Activated naive CD8-positive, alpha-beta T cell treated with anti-CD3 and anti-CD28 coated beads, Interleukin-2, amount 10 ng/mL, durations not matched to agents 7 days and 5 days (primary cell): ENCODE measurements at places on chromosomes 4 and X.
A peak's percentile ranks its signal among the peaks of the same experiment; 100 is the strongest.

GRCh38 chr4:41678086-41678816, 70.3 kb downstream of the PHOX2B start:
- peaks cover 4% of the 10 kb centered on the region for H3K27me3 ChIP-seq
- H3K4me3 ChIP-seq = no peak overlapping the region
- no peak overlapping the region for H3K27ac ChIP-seq
- no peaks in the 10 kb centered on the region for H3K36me3 ChIP-seq
- H3K4me1 ChIP-seq = no peaks in the 10 kb centered on the region
- no peak for DNase-seq

DNA sequence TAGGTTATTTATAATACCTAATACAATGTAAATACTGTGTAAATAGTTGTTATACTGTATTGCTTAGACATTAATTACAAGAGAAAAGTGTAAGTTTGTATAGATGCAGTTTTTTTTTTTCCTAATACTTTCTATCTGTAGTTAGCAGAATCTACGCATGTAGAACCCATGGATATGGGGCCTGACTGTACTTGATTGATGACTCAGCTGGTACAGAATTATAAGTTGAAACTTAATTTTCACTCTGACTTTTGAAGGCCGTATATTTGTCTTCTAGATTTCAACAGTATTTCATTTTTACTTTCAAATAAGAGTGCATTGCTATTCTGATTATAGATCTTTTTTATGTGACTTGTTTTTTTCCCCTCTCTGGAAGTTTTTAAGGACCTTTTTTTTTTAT, 30.8 kb upstream of the NDUFC1 start:
- DNase-seq = no peak
- H3K4me3 ChIP-seq = no peak overlapping the region
- peaks cover 16% of the 10 kb centered on the region for H3K4me1 ChIP-seq
- H3K27me3 ChIP-seq = no peaks in the 10 kb centered on the region

- H3K4me3 ChIP-seq = no peak overlapping the region
- no peaks in the 10 kb centered on the region for H3K36me3 ChIP-seq
- H3K4me1 ChIP-seq = no peaks in the 10 kb centered on the region
- H3K27me3 ChIP-seq = no peaks in the 10 kb centered on the region
These were observed 561.4 kb downstream of the ZIC3 start for GRCh38 chrX:138127314-138127713.

DNA sequence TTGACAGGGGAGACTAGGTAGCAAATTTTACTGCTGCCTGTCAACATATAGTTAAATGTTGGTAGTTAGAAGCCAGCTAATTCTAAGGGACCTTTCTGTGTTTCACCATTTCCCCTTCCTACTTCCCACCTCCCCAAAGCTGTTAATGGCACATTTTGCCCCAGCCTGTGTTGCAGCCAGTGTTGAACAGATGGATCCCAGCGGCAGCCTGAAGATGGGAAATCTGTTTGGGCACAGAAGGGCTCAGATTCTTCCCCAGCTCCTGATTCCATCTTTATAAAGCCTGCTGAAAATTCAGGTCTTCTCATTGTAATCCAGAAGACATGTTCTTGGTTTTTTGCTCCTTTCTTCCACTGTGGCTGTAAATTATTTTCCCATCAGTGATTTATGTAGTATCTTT, 89.0 kb downstream of the SPRY1 start:
- H3K27me3 ChIP-seq = no peaks in the 10 kb centered on the region
- H3K27ac ChIP-seq = no peak overlapping the region
- H3K4me1 ChIP-seq = peaks cover 8% of the 10 kb centered on the region
- no peak for DNase-seq

GRCh38 chr4:168900080-168900479, 110.0 kb downstream of the CBR4 start:
- H3K27me3 ChIP-seq = no peaks in the 10 kb centered on the region
- H3K36me3 ChIP-seq = no peaks in the 10 kb centered on the region
- H3K27ac ChIP-seq = no peak overlapping the region
- H3K4me1 ChIP-seq = no peaks in the 10 kb centered on the region
- no peak overlapping the region for H3K4me3 ChIP-seq

DNA sequence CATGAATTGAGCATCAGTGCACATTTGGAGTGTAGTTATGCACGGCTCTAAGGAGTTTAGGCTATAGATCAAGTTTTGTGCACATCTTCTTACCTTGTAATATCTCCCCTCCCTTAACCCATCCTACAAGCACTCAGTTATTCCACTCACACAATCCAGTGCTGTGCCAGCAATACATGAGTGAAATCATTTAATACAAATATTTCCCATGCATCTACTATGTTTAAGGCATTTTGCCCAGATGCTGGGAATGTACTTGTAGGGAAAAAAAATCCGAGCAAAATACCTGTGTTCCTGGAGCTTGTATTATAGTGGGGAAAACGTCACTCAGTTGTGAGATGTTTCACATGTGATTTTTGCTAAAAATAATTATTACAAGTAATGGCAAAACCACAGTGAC, 191.6 kb upstream of the LDB2 start:
- H3K27ac ChIP-seq = no peak overlapping the region
- peaks cover 5% of the 10 kb centered on the region for H3K27me3 ChIP-seq
- no peak overlapping the region for H3K4me3 ChIP-seq
- peaks cover 14% of the 10 kb centered on the region for H3K4me1 ChIP-seq
- no peak for DNase-seq

DNA sequence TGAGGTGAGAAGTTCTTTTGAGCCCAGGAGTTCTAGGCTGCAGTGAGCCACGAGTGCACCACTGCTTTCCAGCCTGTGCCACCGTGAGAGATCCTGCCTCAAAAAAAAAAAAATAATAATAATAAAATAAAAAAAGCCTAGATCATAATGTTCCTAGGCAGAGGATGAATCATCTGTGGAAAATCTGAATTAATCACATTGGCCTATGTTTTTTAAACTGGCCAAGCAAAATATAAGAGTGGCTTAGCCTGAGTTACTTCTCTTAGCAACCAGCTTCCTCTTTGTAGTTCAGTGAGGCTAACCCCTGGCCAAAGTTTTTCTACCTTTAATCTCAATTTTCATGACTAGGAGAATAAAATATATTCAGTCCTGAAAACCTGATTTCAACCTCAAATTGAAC, 614.6 kb downstream of the PPP4R3C start:
- no peaks in the 10 kb centered on the region for H3K27me3 ChIP-seq
- no peak overlapping the region for H3K27ac ChIP-seq
- H3K36me3 ChIP-seq = no peaks in the 10 kb centered on the region
- no peaks in the 10 kb centered on the region for H3K4me1 ChIP-seq

DNA sequence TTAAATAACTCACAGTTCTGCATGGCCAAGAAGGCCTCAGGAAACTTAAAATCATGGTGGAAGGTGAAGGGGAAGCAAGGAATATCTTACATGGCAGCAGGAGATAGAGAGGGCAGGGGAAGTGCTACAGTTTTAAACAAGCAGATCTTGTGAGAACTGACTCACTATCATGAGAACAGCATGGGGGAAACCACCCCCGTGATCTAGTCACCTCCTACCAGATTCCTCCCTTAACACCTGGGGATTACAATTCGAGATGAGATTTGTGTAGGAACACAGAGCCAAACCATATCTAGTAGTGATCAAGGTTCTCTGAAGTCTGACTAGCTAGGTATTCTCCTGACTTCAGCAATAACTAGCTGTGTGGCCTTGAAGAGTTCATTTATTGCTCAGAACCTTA, 56.0 kb downstream of the BANK1 start:
- H3K4me3 ChIP-seq = no peak overlapping the region
- H3K36me3 ChIP-seq = no peaks in the 10 kb centered on the region
- H3K27me3 ChIP-seq = no peaks in the 10 kb centered on the region
- no peaks in the 10 kb centered on the region for H3K4me1 ChIP-seq
- DNase-seq = no peak

DNA sequence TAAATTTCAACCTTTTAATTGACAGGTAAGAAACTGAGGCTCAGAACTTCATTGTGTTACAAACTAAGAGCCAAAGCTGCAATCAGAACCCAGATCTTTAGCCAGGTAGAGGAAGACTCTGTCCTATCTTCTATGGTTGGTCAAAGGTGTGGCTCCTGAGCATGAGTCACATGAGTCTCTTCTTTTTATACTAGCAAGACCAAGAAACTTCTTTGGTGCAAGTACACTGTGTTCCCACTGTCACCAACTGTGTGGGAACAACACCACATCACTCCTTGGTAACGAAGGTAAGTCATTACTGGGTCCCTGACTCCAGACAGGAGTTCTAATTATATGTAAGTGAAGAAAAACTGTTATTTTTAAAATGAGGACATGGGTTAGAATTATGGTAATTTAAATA, 290.1 kb downstream of the INPP4B start:
- H3K36me3 ChIP-seq = peaks cover 3% of the 10 kb centered on the region
- H3K27ac ChIP-seq = no peak overlapping the region
- no peak for DNase-seq
- no peak overlapping the region for H3K4me3 ChIP-seq
- peaks cover 12% of the 10 kb centered on the region for H3K4me1 ChIP-seq

DNA sequence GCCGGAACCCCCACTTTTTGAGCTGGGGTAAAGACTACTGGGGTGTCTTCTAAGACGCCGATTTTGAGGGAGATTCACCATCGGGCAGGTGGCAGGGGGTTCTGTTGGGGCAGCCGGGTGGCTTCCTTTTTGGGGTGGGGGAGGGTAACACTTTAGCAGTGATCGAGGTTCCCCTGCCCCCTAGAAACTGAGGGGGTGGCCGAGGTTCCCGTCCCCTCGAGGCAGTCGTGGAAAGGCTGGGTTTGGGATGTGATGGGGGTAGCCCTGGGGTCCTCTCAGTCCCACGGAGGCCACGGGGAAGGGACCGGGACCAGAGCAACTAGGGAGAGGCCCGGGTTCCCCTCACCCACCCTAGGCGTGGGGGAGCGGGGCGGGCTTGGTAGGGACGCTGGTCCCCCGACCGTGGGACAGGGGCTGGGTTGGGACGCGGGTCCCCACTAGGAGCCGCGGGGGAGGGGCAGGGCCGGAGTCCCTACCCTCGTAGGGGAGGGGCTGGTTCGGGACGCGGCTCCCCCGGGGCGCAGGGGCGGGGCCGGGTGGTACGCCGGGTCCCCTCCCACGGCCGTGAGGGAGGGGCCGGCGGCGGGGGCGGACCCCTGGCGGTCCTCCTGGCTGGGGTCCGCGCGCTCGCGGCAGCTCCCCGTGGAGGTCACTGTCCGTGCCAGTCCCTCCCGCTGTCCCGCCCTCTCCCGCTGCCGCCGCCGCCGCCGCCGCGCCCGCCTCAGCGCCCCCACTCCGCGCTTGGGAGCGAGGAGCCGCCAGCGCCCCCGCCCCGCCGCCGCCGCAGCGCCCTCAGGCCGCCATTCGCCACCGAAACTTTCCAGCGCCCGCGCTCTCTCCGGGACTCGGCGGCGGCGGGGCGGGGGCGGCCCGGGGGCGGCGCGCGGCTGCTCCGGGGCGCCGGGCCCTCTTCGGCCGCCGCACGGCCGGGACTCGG, at the start of gene TBL1X:
Gene TBL1X (plus strand): TSS at position 624 of the 937 bp plus-strand sequence. CDS start 188,529 bp downstream, outside the sequence.
- peak within 1 kb of the TSS; percentile 80 for H3K4me3 ChIP-seq
- peaks cover 26% of the 10 kb centered on the region for H3K4me1 ChIP-seq
- no peaks in the 10 kb centered on the region for H3K27me3 ChIP-seq

- H3K36me3 ChIP-seq = no peaks in the 10 kb centered on the region
- no peak for DNase-seq
- no peaks in the 10 kb centered on the region for H3K27me3 ChIP-seq
These were observed 246.3 kb downstream of the NDST4 start for GRCh38 chr4:114866901-114867670.

- no peak for DNase-seq
- H3K4me3 ChIP-seq = no peak overlapping the region
- no peaks in the 10 kb centered on the region for H3K27me3 ChIP-seq
- H3K4me1 ChIP-seq = peaks cover 4% of the 10 kb centered on the region
- H3K27ac ChIP-seq = no peak overlapping the region
- H3K36me3 ChIP-seq = peaks cover 34% of the 10 kb centered on the region
These were observed 41.4 kb downstream of the ABHD18 start for GRCh38 chr4:128006592-128006991.

GRCh38 chr4:48361012-48361400, 19.7 kb downstream of the SLAIN2 start:
- no peaks in the 10 kb centered on the region for H3K4me1 ChIP-seq
- H3K27ac ChIP-seq = no peak overlapping the region
- no peaks in the 10 kb centered on the region for H3K27me3 ChIP-seq

GRCh38 chr4:69830560-69831269, 29.2 kb downstream of the SULT1E1 start:
- no peak for DNase-seq
- no peak overlapping the region for H3K4me3 ChIP-seq
- H3K27me3 ChIP-seq = no peaks in the 10 kb centered on the region
- H3K36me3 ChIP-seq = peaks cover 2% of the 10 kb centered on the region

DNA sequence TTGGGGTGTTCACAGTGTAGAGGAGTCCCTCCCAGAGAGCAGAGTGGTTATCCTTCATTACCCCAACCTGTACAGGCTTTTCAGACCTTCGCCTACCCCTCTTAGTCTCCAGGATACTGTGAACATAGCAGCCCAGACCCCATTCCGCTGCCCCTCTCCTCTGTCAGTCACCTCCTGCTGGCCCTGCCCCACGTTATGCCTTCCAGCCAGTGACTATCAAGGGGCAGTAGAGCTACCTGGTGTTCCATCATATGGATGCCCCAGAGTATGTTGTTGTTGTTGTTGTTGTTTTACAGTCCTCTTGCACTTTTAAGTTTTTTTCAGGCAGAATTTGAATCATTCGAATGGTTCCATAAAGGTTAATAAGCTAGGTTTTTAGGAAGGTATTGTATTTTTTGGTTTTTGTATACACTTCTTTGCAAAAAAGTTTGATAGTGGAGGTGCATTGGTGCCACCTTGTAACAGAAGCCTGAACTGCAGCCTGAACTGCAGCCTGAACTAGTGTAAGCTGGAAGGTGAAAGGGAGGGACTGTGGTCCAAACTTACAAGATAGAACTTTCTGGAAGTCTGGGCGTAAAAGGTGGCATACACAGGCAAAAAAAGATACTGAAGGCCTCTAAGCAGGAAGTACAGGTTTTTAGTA, 101.4 kb upstream of the RAB40AL start:
- H3K36me3 ChIP-seq = no peaks in the 10 kb centered on the region
- peaks cover 6% of the 10 kb centered on the region for H3K4me1 ChIP-seq
- H3K27ac ChIP-seq = no peak overlapping the region
- no peak overlapping the region for H3K4me3 ChIP-seq

GRCh38 chrX:37746218-37746941, 33.5 kb upstream of the CYBB start:
- peak overlapping the region; percentile 2 for H3K4me3 ChIP-seq
- H3K4me1 ChIP-seq = peaks cover 16% of the 10 kb centered on the region
- peaks cover 3% of the 10 kb centered on the region for H3K36me3 ChIP-seq
- peak overlapping the region; percentile 78 for H3K27ac ChIP-seq
